COLO829 (cell line): ENCODE measurements at places on chromosomes 2 and 18.
A peak's percentile ranks its signal among the peaks of the same experiment; 100 is the strongest.

DNA sequence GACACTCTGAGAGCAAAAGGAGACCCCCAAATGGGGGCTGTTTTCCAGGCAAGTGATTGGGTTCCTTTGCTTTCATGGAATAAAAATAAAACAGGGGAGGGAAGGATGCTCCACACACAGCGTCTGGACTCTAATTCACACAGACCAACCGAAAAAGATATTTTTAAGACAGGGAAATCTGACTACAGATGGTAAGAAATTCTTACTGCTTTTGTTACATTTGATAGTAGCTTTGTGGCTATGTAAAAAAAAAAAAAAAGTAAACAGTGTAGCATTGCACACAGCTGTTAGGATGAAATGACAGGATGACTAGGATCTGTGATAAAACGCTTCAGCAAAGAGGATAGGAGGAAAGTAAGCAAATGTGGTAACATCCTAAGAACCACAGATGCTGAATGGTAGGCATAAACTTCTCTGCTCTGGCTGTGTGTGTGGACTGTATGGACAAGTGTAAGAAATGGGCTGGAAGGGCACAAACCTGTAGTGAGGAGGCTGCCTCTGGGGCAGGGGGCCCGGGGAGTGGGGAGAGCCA, 207.6 kb downstream of the ANAPC1 start:
- no peak for DNase-seq

- no peak for DNase-seq
Measured at GRCh38 chr2:198659096-198659870, 798.5 kb downstream of the SATB2 start.

DNA sequence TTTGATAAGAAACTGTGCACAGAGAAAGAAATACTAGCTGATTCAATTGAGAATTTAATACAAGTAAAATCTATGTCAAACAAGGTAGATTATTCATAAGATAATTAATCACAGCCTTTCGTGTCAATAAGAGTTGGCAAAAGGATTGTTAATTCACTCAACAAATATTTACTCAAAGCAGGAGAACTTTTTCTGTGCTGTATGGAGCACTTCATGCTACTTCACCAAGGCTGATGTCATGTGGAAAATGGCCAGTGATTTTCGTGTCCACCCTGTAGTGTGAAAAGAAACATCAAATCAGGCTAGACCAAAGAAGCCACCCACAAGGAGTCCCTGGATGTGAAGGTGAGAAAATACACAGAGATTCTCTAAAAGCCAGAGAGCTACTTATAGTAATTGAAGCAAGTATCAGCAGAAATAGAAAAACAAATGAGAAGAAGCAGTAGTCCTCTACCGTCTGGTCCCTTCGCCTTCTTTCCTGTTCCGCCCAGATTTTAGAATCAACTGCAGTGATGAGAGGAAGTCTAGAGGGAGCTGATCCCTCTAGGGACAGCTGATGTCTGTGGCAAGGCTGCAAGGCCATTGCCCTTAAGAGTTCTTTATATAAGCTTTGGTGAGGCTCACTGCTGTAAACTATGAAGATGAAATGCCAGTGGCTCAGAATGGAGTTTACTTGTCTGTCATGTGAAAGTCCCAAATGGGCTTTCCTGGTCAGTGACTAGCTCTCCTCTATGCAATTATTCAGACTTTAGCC, 201.3 kb upstream of the APCDD1 start:
- DNase-seq: no peak

GRCh38 chr2:145257931-145258330, 738.0 kb upstream of the ZEB2 start:
- DNase-seq: no peak

GRCh38 chr2:27920148-27920885, 29.8 kb downstream of the BABAM2 start:
- no peak for DNase-seq

GRCh38 chr2:117972476-117973123, 41.3 kb downstream of the CCDC93 start:
- DNase-seq: no peak

GRCh38 chr2:101753720-101754490, 56.4 kb downstream of the MAP4K4 start:
- no peak for DNase-seq

GRCh38 chr2:28427741-28428415, 35.2 kb downstream of the FOSL2 start:
- no peak for DNase-seq

GRCh38 chr2:112811841-112812306, 24.7 kb downstream of the IL1B start:
- peak; percentile 69 for DNase-seq

DNA sequence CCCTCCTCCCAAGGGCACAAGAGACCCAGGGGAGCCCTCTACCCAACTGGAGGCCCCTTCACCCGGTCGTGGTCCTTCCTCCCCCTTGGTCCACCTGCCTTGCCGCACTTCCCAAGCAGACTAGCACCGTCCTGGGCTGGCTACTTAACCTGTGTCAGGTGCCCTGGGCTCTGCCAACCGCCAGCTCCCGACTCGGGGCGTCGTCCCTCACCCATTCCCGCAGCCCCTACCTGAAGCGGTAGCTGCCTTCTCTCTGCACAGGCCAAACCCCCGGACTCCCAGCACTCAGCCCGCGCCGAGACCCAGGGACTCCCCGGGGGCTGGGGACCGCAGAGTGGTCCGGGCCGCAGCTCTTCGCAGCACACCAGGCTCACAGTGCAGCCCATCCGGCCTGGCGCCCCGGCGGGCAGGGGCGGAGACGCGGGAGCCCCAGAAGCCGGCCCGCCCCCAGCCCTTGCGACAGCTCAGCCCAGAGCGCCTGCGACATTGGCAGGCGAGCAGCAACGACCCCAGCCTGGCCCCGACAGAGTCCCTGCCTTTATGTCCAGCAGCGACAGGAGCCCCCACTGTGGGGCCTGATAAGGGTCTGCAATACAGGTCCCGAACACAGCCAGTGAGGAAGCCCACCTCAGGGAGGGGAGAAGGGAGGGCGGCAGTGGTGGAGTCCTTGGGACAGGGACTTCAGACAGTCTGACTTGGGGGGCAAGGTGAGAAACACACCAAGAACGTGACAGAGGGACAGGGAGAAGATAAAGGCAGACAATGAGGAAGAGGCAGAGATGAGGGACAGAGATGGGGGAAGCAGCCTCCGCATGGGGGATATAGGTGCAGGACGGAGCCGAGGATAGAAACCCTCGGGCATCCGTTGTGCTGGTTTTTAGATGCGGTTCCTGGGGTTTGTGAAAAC, 31.0 kb upstream of the TNS1 start:
- DNase-seq: no peak

- no peak for DNase-seq
Measured at GRCh38 chr2:170139276-170139967, 38.5 kb upstream of the MYO3B start.

DNA sequence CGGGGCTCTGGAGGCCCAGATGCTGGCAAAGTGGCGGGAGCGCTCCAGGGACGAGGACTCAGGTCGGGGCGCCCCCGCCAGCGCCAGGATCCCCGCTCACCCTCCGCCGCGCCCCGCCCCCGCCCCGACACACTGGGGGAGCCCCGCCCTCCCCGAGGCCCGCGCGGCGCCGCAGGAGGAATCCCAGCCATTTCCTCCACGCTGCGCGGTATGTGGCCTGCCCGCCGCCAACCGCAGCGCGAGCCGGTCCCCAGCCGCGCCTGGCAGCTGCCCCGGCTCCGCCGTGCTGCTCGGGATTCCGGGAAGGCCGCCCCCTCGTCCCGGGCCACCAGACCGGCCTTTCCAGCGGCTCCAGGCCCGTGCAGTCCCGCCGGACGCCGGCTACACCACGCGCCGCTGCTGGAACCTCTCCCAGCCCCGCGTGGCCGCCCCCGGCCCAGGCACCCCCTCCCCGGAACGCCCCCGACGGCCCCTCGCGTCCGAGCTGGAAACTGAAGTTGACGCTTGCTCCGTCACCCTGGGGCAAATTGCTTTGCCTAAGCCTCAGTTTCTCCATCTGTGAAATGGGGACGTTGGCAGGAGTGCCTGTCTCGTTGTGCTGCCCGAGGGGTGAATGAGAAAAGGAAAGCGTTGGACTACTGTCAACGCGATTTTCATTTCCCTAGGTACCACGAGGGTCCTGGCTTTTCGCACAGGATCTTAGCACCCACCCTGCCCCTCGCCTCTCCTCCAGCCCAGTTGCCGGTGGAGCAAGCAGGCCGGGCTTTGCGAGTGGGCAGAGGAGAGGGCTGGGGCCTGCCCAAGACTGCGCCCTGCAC, 53.6 kb downstream of the PKDCC start:
- no peak for DNase-seq

- DNase-seq: no peak
Measured at GRCh38 chr2:233844836-233845235, 9.5 kb downstream of the HJURP start.

DNA sequence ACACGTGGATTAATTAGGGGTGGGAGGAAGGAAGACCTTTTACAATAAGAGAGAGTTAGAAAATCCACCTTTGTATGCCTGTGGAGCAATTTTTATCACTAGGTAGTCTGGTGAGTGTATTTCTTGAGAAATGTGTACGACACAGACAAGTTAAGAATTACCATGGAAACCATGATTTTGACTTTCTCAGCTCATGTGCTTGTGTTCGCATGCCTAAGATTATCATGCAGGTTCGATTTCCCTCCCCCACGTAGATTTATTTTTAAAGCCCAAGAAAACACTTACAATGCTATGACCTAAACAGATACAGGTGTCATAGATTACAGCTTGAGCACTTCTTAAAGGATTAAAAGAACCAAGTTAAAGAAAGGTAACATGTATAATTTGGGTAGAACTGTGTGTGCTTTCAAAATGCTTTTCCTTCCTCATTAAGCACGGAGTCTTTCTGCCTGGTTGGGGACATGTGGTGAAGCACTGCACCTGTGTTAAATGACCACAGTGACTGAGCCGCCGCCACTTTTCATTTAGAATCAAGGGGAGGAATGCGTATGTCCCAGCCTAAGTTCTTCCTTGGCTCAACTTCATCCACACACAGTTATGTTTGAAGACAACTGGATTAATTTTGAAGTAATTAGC, 16.6 kb downstream of the SERTAD2 start:
- no peak for DNase-seq

DNA sequence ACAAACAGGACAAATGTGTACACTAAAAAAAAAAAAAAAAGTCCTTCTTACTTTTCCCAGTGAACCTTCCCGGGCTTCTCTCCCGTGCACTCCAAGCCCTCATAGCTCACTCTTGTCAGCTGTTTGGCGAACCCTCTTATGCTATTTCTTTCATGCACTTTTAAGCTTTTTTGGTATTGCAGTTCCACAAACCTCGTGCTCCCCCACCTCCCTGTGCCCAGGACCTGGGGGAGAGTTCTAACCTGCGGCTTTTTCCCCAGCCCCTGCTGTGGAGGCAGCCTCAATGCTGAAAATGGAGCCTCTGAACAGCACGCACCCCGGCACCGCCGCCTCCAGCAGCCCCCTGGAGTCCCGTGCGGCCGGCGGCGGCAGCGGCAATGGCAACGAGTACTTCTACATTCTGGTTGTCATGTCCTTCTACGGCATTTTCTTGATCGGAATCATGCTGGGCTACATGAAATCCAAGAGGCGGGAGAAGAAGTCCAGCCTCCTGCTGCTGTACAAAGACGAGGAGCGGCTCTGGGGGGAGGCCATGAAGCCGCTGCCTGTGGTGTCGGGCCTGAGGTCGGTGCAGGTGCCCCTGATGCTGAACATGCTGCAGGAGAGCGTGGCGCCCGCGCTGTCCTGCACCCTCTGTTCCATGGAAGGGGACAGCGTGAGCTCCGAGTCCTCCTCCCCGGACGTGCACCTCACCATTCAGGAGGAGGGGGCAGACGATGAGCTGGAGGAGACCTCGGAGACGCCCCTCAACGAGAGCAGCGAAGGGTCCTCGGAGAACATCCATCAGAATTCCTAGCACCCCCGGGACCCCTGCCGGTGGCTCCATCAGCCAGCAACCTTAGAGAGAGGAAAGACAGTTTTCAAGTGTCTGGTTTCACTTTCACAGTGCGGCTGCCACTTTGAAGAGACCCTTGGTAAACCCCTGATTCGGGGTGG, 826 bp downstream of the KCNE4 start:
- no peak for DNase-seq

GRCh38 chr2:88690591-88691338, 708 bp upstream of the RPIA start:
- peak; percentile 19 for DNase-seq

DNA sequence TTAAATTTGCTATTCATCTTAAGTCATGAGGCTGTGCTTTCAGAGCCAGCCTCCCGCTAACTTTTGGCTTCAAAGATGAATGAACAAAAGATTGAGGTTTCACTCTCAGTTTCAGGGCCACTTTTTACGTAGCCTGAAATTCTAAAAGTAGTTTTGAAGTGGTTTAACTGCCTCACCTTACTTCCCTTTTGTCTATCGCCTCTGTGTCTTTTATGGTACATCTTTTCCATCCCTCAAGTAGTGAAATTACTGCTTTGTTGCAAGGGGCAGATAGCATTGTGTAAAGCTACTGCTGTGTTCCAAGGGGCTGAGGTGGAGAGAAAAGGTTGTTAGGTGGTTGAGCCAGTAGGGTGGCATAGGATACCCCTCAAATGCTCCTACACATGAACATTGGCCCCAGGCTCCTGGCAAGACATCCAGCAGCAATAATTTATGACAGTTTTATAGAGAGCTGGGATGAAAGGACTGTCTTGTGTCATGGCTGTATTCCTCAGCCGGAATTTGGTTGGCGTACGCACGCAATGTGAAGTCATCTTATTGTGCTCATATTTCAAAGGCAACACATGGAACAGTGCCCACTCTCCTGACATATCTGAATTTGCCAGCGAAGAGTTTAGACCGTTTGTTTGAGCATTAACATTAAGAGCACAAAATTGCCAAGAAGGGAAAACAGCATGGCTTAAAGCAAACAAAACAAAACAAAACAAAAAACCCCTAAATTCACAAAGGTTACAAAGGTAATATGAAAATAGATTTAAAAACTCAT, 32.2 kb downstream of the QPCT start:
- DNase-seq: peak; percentile 95

- no peak for DNase-seq
Measured at GRCh38 chr2:199404841-199405240, 52.9 kb downstream of the SATB2 start.

DNA sequence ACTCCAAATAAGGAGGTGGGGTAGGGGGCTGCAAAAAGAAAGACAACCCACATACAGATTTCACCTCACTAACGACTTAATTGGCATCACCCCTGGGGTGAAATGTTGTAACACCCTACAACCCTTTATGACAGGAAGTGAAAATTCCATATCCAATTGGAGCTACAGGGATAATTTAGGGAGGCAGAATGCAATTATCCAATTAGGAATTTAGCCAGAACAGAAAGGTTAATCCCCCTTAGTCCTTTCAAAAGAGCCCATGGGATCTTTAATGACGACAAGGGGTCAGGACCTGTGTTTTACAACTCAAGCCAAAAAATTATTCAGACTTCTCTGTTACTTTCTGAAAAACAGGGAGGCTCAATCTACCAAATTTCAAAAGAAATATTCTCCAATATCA, 1027.1 kb downstream of the TMEM182 start:
- DNase-seq: no peak
